Left hindlimb (tissue), 1 donor: ENCODE measurements at places on chromosomes 5 and 9.

DNA sequence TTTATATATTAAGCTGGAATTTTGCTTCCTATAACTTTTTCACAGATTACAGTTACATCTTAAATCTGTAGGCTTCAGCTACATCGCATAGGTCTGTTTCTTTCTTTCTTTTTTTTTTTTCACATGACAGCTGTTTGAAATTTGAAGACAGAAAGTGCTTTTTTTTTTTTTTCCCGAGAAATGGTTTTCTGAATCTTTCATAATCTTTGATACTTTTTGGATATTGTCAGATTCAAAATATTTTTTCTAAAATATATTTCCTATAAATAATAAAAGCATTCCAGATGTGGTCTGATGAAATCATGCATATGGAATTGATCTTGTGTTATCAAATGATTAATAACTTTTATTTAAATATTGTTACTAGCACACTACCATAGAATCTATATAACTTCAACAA is 212.2 kb downstream of the TAF11L14 start:
- DNase-seq: no peak

DNA sequence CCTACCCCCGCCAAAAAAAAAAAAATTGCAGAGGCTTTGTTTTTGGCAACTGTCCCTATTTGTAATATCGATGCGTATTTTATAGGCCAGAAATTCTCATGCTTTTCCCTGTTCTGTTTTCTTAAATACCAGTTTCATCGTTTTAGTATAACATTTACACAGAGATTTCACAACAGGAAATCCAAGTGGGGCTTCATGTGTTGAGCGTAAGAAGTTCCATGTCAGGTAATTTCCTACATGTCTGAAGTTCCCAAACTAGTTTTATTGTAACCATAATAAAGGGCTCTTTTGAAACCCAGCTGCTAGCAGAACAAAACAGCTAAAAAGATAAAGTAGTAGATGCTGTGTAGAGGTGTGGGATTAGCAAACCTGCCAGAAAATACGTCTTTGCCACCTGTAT is 4.2 kb downstream of the SMC5 start:
- no peak for DNase-seq

DNA sequence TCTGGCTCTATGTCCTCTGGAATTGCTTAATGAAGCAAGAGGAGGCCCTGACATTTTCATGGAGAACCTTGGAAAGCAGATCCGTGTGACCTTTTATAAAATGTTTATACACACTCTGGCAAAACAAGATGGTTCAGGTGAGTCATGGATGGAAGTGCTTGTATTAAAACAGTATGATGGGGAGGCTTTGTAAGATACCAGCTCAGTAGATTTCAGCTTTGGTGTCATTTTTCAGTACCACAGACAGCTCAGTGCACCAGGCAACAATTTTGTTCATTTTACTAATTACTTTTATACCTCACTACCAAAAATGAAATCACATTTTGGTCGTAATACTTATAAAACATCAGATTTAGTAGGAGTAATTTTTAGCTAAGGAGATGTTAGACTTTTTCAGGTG is 5.2 kb downstream of the KCNN2 start:
- DNase-seq: no peak

- no peak for DNase-seq
Measured at GRCh38 chr5:58286741-58287140, 173.1 kb downstream of the PLK2 start.

DNA sequence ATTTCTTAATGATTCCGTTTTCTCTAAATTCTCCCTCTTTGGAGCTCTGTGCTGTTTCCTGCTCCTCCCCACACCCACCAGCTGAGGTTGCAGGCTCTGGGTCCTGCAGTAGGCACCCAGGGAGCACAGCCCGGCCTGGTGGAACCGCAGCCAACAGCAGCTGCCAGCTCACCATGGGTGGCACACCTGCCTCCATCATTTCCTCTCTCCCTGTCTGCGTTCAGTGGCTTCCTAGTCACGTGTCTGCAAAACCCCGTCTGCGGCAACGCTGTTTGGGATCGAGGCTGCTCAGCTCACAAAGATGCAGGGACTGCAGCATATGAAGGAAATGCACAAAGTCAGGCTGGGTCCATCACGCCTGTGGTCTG is 367.8 kb downstream of the IRX2 start:
- DNase-seq: no peak

DNA sequence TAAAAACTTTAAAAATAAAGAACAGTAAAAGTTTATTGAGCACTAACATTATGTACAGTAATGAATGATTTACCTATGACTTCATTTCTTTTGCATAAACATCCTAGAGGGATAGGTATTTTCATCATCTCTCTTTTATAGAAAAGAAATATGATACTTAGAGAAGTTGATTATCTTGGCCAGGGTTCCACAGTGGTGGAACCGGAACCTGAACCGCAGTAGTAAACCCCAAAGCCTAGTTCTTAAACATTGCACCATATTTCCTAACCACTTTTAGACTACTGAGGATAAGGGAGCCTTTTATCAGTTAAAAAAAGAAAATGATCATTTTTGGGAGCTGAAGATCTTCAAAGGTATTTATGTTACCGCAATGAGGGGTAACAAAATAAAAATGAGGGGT is 205.7 kb upstream of the SGCD start:
- no peak for DNase-seq

DNA sequence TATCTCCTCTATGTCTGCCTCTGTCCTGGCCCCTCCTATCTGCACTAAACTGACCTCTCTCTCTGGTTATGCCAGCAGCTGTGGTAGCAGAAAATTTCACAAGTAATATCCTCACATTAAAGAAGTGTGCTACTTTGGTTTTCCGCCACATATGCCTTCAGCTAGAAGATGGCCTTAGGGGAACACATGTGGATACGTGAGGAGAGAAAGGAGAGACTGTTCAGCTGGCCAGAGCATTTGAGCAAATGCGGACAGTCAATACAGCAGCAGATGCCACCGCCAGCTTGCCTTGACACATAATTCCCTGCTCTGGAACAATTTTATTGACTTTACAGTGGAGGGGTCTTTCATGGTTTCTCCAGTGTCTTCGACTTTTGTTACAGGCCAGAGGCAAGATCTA is 434.6 kb downstream of the TAF11L14 start:
- DNase-seq: no peak

DNA sequence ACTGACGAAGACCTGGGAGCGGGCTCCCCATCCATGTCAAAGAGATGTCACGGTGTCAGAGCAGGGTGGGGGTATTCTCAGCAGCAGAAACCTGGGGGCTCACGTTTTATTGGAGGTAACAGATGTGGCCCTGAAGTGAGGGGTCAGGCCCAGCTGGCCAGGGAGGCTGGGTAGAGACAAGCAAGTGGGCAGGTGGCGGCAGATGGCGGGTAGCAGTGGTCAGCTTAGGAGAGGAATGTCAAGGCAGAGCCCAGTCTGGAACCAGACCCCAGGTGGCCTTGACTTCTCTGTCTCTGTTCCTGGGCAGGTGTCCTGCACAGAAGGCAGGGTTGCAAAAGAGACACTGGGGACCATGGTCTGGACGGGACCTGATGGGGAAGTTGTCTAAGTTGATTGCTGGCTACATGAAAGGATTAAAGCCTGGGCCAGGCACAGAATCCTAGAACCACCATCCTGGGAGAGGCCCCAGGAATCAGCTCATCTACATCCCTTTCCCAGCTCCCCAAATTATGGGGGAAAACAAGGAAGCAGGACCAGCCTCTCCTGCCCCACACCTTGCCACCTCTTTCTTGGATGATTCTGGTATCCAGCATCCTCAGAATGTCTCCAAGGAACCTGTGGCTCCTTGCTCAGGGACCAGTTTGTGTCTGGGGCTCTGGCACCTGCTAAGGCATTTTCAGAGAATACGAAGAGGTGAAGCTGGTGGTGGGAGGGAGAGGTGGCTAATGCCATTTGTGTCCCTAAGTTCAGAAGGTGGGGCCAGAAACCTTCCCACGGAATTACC is 72.5 kb downstream of the AMBP start:
- no peak for DNase-seq

DNA sequence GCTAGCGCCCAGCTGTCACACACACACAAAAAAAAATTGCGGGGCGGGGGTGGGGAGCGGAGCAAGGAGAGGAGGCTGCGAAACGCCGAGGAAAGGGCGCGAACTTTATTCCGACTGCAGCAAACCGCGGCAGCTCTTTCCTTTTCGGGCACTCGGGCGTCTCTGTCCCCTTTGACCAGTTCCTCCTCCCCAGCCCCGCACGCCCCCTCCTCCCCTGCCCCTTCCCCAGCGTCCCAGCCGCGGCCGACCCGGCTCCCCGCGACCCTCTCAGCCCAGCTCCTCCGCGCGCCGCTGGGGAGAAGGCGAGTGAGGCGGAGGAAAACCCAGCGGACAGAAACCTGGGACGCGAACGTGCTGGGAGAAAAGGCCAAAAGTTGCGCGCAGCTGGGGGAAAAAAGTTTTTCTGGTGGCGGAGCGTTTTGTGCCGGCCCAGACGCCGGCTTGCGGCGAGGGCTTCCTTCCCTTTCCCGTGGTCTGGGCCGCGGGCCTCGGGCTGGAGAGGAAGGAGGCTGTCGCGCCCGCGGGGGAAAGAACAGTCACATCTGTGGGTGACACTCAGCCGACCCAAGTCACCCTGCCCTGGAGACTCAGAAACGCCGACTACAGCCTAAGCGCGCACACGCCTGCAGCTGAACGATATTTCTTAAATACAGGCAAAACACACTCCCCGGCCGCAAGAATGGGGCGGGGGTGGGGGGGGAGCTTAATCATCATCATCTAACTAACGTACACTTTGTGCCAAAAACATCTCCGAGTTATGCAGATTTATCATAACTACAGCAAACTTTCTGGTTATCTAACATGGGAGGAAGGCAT is 1.1 kb upstream of the BNC2 start:
- DNase-seq: peak; percentile 78

GRCh38 chr9:34976992-34977391 is 12.6 kb upstream of the DNAJB5 start:
- no peak for DNase-seq

- DNase-seq: no peak
Measured at GRCh38 chr9:113644321-113644720, 180.8 kb downstream of the RGS3 start.

GRCh38 chr5:109682383-109682782 is 7.3 kb upstream of the MAN2A1 start:
- DNase-seq: no peak

DNA sequence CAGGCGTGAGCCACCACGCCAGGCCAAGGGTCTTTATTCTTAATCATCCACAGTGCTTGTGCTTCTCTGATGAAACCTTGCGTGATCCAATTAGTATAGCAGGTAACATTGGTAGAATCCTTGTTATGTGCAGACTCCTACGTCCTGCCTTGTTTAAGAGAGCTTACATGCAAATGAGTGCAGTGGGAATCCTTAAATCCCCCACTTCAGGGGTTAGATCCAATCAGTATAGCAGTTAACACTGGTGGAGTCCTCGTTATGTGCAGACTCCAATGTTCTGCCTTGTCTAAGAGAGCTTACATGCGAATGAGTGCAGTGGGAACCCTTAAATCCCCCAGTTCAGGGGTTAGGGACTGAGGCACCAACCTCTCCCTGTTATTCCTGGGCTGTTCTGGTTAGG is 193.4 kb downstream of the SEMA6A start:
- no peak for DNase-seq

GRCh38 chr5:58904737-58905136 is 321.9 kb downstream of the RAB3C start:
- no peak for DNase-seq

- DNase-seq: no peak
Measured at GRCh38 chr9:89723469-89724100, 118.8 kb downstream of the GADD45G start.

- DNase-seq: no peak
Measured at GRCh38 chr9:84330246-84330645, 10.3 kb downstream of the SLC28A3 start.

DNA sequence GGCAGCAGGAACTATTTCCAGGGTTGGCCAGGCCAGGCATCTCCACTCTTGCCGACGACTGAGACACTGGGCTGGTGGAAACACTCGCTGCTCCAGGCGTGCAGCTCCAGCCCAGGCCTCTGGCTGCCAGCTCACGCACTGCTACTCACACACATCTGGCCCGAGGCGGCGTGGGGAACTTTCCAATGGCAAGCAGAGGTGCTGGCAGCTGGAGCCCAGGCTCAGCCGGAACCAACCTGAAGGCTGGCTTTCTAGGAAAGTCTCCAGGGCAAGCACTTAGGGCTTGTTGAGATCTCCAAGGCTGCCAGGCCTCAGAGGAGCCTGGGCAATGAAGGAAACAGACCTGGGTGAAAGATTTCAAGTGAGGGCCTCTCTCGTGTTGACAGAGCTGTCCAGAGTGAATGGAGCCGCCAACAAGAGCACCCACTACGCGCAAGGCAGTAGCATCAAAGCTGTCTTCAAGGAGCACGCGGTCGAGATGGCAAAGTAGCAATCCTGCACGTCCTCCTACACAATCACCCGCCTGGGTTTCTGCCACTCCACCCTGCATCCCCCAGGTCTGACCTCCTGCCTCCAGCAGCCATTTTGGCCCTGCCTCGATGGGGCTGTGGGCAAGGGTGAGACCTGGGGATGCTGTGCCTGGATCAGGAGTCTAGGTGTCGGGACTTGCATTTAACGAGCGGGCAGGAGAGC is 14.4 kb downstream of the SH3PXD2B start:
- DNase-seq: peak; percentile 85

DNA sequence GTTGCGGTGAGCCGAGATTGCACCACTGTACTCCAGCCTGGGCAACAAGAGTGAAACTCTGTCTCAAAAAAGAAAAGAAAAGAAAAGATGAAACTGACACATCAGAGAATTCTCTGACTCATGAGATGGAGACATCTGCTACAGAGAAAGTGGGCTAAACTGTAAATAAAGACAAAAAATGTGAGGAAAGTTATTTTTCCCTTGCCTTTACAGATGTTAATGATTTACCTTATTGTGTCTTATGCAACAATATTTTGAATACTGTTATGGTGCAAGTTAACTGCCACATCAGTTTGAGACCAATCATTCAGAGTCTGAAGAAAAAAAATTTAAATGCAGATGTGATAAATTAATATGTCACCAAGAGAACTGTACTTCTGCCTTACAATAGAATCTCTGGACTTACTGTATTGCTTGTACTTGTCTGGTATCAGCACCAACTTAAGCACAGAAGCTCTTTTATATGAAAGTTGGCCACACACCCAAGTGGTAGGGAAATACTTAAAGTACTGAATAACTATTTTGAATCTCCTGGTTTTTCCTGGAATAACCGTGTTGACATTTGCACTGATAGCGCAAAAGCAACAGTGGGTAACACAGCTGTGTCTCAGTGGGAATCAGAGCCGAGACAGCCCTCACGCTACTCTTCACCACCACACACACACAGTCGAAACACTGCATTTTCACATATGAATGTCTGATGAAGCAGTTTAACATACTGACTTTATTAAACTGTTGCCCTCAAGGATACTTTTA is 169.9 kb downstream of the FANCC start:
- DNase-seq: no peak

GRCh38 chr9:21558079-21558478 is 76.0 kb upstream of the IFNE start:
- DNase-seq: no peak

DNA sequence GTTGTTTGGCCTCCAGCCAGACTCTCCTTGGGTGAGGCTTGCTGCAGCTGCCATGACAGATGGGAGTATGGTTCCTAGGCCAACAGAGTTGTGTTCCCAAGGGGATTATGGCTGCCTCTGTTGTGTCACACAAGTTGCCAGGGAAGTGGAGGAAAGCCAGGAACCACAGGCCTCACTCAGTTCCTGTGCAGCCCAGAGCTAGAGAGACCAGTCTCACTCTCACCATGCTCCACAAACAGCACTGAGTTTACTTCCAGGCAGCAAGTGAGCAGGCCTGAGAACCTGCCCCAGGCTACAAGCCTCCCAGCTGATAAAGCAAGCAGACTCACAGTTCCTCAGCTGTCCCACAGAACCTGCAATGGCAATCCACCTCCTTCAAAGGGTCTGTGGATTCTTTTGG is 273.6 kb upstream of the TAS2R1 start:
- DNase-seq: no peak
